ENCODE measurements at places on chromosomes 3 and 15.

- DNase-seq: no peak
These were observed 166.2 kb downstream of the ADAMTS17 start for GRCh38 chr15:100175406-100176114.

- DNase-seq: no peak
These were observed 66.2 kb downstream of the SLC6A6 start for GRCh38 chr3:14468621-14468981.

GRCh38 chr3:85726241-85726640 lies 767.5 kb downstream of the CADM2 start:
- DNase-seq: no peak

DNA sequence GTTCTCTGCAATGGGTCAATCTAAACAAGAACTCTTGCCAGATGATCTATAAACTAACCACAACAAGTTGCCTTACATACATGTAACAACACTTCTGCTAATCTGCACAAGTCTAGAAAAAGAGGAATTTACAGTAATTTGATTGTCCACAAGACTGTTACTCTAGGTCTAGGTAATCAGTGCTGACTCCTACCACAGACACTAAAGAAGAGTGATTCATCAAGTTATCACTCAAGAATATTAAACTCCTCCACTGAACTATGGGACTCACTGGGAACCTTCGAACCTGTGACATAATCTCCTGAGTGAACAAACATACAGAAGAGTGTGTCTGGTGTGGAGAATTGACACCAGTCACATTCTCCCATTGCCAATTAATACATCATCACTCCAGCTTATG lies 138.3 kb downstream of the ANXA2 start:
- no peak for DNase-seq

DNA sequence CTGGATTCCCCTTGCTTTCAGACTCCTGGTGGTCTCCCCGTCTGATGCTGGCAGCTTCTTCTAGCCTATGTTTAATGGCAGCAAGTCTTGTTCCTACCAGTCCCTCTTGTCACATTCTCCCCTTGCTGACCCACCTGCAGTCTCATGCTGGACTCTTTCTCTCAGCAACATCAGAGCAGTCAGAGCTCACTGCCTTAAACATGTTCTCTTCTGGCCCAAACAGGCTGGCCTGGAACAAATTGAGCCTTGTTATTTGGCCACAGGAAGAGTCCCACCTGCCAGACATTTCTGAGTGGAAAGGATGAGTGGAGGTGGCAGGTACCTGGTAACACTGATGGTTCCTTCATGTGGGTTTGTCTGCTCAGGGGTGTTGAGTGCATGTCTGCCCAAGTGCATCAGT lies 59.2 kb upstream of the APEH start:
- DNase-seq: no peak

DNA sequence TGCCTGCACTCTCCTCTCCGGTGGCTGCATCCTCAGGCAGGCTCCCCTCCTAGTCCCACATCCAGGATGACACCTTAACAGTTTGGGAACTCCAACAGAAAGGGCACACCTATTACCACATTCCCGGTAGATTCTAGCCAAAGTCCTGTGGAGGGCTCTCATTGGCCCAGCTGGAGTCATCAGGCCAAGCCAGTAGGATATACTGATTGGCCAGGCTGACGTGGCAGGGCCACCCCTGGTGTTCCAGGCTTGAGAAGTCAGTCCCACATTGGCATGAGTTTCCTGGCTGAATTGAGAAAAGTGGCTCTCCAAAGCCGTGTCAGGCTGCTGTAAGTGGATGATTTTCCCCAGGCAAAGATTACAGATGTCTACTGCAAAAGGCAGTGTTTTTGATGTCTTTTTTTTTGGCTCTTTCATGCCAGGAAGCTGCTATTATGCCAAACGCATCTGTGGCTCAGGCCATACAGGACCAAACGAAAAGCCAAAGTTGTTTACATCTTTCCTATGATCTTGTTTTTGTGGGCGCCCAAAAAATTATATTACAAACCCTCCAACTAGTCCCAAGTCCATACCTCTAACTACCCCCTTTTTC lies 6.6 kb upstream of the BLM start:
- no peak for DNase-seq

GRCh38 chr15:58840048-58840447 lies 68.9 kb downstream of the MINDY2 start:
- DNase-seq: no peak

DNA sequence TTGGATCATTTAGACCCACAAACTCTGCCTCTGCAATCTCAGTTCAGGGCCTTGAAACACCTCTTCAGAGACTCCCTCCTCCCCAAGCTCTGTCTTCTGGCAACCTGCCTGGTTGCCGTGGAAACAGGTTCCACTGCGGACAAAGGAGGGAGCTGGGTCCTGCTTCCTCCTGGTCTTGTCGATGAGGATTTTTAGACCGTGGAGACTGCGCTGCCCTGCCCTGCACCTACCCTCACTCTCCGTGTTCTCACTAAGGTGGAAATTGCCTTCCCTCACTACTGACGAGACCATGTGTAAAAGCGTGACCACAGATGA lies at the start of gene RTP1:
Gene RTP1 (plus strand): TSS at position 152 of the 315 bp plus-strand sequence. CDS start 30 bp downstream, at position 182.
- DNase-seq: no peak

- no peak for DNase-seq
These were observed 359.7 kb upstream of the ROPN1 start for GRCh38 chr3:124351430-124352148.

DNA sequence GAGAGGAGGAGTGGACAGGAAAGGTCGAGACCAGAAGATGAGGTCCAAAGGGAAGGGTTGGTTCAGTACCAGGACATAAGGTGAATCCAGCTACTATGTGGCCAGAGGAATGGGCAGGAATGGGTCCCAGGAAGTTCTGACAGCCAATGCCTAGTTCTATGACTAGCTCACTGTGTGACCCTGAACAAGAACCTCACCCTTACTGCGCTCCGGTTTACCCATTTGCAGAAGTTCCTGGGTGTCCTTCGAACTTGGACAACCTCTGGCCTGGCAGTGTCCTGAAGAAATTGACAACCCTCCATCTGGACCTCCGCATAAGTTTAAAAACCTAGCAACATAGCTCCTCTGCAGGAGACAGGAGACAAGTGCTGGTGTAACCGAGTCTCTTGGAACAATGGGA lies 12.2 kb upstream of the PSTPIP1 start:
- no peak for DNase-seq

- DNase-seq: no peak
These were observed 147.6 kb downstream of the IGF1R start for GRCh38 chr15:98795980-98796379.

GRCh38 chr15:27328608-27329007 lies 357.6 kb downstream of the GABRG3 start:
- no peak for DNase-seq

DNA sequence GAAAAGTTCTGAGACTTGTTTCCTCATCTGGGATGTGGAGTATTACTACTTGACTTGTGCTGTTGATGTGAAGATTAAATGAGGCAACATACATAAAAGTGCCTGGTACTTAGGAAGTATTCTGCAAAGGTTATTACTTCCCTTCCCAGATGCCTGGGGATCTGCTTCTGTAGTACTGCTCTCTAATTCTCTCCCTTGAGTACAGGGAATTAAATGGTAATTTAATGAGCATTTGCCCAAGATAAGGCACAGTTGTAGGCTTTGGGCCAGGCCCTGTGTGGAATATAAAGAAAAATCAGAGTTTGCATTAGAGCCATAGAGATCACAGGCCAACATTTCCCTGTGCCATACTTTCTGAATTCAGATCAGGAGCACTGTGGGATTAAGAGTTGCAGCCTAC lies 84.4 kb downstream of the LARS2 start:
- no peak for DNase-seq

DNA sequence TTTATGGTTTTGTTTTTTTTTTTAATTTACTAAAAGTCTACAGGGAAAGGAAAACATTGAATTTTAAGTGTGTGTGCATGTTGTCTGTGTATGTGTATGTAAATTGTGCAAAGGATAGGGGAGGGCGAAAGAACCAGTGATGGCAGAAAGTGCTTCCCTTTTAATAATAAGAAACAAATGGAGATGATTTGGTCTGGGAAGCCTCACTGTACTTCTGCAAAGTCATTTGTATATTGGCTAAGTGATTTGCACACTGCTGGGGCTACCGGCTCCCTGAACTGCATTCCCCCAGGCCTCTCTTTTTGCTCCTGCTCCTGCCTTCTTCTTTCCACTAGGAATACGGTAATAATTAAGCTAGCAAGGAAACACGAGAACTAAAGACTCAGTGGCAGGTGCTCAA lies 101.2 kb downstream of the CD47 start:
- no peak for DNase-seq

GRCh38 chr15:48250640-48251076 lies 44.6 kb downstream of the SLC12A1 start:
- no peak for DNase-seq

- no peak for DNase-seq
These were observed 12.2 kb upstream of the IDH2 start for GRCh38 chr15:90114451-90114901.

DNA sequence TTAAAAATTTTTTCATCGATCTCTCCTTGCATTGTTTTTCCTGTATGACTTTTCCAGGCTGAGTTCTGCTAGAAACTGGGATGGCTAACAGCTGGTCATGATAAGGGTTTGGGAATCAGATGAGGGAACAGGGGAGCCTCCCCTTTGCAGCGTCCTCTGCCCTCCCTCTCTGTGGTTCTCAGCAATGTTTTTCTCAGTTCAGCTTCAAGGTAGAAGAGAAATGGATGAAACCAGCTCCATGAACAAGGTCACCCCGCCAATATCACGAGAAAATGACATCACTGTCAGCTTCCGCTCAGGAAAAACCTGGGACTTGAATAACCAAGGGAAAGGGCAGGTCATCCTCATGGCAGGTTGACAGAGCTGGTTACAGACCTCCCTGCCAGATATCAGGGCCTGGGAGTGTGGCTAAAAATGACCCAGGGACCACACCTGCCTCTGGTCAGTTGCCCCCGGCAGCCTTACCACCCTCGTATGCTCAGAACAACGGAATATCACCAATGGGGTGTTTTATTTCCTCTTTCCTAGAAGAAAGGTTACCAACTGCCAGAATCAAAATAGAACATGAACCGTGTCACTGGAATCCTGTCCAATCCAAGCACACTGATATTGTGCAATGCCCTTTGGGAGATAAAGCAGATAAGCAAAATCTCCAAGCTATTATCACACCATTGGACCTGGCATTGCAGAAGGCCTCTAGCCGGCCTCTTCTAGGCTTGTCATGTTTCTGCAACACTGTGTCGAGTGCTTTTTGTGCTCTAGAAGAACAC lies 26.1 kb downstream of the LSM3 start:
- DNase-seq: no peak

DNA sequence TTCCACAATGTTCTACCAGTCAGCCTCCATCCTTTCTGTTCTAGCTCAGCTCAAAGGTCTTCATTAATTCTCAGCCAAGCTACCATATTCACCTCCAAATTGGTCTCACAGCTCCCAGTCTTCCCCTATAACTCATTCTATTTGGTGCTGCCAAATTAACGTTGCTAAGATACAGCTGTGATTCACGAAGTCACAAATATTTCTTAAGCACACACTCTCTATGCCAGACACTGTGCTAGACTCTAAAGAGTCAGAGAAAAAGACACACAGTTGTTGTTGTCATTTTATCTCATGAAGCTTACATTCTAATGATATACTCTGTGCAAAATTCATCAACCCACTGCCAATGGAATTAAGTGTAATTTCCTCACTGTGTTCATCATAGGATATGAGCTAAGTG lies 102.8 kb downstream of the FRMD5 start:
- no peak for DNase-seq

GRCh38 chr3:114686621-114687020 lies 392.8 kb downstream of the TIGIT start:
- no peak for DNase-seq

DNA sequence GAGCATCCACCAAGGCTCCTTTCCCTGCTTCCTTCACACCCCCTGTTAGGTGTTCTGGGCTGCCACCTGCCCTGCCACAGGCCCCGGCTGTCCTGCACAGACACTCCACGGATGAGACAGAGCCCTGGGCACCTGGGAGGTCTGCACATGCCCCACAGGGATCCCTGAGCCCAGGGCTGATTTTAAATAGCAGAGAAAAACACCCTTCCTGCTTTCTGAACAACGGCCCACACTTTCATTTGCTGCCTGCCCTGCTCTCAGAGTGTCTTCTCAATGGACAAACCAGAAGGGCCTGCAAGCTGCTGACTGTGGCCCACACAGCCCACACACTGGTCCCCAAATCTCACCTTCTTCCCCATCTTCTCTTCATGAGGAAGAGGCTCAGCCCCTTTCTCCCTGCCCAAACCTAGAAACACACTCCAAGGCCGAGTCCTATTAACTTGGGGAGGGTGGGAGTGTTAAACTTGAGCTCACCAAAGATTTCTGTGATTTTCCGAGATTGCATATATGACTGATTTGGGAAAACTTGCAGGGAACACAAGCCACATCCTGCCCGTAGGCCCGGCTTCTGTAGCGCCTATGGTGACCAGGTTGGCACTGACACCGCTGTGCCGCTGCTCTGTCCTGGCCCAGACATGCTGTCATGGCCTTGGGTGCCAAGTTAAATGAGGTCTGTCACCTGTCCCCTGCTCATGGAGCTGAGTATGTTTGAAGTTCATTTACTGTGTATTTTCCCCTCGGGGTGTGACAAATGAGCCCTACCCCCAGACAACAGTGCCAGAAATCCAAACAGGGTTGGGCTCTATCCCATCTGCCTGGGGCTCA lies 47.2 kb upstream of the KLF13 start:
- DNase-seq: no peak

DNA sequence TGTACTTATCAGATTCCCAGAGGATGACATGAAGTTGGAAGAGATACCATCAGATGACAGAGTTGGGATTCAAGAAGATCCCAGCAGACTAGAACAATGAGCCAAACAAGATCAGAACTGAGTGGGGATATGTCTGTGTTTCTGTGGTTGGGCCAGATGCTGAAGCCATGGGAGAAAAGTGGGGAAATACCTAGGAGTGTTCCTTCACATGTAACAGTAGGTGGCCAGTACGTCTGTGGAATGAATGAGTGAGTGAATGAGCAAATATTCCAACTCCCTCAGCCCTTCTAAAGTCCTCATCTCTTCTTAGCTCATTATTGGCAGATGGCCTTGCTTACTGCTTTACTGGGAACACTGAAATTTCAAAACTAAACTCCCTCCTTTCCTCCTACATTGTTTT lies 32.2 kb upstream of the GREM1 start:
- no peak for DNase-seq

GRCh38 chr3:15348246-15348645 lies 15.9 kb upstream of the SH3BP5 start:
- no peak for DNase-seq

DNA sequence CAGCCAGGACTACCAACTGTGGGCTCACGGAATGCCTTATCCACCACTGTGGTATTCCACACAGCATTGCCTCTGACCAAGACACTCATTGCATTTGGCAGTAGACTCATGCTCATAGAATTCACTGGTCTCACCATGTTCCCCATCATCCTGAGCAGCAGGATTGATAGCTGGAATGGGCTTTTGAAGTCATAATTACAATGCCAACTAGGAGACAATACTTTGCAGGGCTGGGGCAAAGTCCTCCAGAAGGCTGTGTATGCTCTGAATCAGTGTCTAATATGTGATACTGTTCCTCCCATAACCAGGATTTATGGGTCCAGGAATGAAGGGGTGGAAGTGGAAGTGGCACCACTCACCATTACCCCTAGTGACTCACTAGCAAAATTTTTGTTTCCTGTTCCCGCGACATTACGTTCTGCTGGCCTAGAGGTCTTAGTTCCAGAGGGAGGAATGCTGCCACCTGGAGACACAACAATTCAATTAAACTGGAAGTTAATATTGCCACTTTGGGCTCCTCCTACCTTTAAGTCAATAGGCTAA lies 58.6 kb upstream of the CCDC80 start:
- DNase-seq: no peak

- no peak for DNase-seq
These were observed 131.1 kb downstream of the PYDC2 start for GRCh38 chr3:191592105-191592504.

Measured in stimulated activated CD8-positive, alpha-beta memory T cell treated with anti-CD3 and anti-CD28 coated beads, Interleukin-15, amount 100 ng/mL, for 24 hours (primary cell).